Left colon (tissue), 2 donors: ENCODE measurements at places on chromosomes 13 and 19. TPM values are rescaled to one million over a fixed set of nuclear protein-coding genes. Genes with fewer than 3 reads are reported as not detected.
A peak's percentile ranks its signal among the peaks of the same experiment; 100 is the strongest.

- DNase-seq, result peak; percentile 35
Measured at GRCh38 chr13:113411216-113412023, 41.9 kb downstream of the ADPRHL1 start.

- DNase-seq, result no peak
Measured at GRCh38 chr19:53978975-53979801, 12.2 kb upstream of the CACNG6 start.

DNA sequence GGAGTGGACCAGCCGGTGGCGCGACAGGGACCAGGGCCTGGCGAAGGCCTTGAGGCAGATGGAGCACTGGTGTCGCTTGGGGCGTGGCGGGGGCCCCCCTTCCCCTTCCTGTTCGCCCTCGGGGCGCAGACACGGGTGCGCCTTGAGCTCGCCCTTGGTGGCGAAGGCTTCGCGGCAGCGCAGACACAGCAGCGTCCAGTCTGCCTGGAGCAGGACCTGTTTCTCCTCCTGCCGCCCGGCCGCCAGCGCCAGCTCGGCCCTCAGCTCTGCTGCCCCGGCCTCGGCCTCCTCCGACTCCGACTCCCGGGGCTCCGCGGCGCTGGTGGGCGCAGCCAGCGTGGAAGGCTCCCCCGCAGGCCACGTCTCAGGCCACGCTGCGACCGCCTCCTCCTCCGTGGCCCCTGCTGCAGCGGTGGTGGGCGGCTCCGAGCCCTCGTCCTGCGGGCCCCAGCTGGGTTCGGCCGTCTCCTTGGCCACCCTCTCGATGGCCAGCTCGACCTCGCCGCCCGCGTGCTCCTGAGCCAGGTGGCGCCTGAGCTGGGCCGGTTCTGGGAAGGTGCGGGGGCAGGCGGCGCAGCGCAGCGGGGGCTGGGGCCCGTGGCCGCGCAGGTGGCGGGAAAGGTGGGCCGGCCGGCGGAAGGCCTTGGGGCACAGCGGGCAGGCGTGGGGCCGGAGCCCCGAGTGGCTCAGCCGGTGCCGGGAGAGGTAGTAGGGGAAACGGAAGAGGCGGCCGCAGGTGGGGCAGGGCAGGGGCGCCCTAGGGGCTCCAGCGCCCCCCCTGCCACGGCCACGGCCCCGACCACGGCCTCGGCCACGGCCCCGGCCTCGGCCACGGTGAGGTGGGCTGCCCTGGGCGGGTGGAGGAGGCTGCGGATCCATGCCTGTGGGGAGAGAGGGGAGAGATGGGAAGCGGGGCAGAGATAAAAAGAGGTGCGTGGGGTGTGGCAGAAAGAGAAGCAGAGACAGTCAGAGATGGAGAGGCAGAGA is 1.6 kb downstream of the ZNF579 start:
- DNase-seq, result no peak

GRCh38 chr19:10422046-10422461 is 1.7 kb downstream of the PDE4A start:
- DNase-seq, result no peak

GRCh38 chr13:73698859-73699258 is 435.3 kb downstream of the KLF12 start:
- no peak for DNase-seq

DNA sequence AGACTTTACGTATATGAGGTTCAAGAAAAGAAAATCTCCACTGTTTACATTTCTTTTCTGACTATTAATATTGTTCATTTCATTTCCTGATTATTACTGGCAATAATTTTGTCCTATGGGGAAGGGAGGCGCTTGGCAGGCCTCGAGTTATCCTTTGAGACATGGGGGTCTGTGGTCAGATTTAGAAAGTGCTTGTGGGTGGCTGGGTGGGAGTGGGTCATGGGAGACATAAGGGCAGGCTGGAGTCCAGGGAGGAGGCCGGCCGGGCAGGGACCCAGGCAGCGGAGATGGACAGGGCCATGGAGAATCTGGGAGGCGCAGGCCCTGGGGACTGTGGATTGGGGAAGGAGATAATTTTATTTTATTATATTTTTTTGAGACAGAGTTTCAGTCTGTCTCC is 40.1 kb downstream of the LTBP4 start:
- no peak for DNase-seq

DNA sequence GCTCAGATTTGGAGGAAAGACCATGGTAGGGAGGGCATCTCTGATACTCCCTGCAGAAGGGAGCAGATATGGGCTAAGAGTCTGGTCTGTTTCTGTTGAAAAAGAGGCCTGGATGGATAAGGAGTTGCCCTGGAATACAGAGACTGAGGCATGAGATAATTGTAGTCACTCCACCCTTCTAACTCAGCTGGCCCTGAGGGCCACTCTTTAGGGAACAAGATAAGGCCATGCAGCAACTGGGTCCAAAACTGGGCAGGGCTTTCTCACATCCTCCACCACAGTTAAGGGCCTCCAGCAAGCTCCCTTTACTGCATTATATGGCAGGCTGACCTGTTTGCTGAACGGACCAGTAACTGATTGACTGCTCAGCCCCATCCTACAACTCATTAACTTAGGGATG is 1.3 kb downstream of the ZNF749 start:
- DNase-seq, result no peak

DNA sequence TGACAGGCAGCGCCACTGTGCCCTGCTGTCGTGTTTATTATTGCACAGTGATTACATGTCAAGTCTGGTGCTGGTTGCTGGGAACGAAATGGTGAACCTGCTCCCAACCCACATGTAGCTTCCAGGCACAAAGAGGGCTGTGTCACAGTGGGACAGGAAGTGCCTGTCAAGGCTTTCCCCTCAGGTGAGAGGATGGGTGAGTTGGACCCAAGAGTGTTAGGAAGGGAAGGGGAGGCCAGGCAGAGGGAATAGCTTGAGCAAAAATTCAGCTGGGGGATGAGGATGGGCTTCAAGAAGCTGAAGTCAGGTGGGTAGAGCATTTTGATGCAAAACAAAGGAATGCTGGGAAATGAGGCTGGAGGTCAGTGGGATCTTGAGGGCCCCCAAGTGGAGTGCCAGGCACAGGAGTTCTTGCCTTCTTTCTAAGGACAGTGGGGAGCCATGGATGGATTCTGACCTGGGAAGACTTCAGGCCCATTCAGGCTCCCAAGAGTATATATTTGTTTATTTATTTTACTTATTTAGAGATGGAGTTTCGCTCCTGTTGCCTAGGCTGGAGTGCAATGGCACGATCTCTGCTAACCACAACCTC is 8.5 kb upstream of the QTRT1 start:
- DNase-seq, result no peak

DNA sequence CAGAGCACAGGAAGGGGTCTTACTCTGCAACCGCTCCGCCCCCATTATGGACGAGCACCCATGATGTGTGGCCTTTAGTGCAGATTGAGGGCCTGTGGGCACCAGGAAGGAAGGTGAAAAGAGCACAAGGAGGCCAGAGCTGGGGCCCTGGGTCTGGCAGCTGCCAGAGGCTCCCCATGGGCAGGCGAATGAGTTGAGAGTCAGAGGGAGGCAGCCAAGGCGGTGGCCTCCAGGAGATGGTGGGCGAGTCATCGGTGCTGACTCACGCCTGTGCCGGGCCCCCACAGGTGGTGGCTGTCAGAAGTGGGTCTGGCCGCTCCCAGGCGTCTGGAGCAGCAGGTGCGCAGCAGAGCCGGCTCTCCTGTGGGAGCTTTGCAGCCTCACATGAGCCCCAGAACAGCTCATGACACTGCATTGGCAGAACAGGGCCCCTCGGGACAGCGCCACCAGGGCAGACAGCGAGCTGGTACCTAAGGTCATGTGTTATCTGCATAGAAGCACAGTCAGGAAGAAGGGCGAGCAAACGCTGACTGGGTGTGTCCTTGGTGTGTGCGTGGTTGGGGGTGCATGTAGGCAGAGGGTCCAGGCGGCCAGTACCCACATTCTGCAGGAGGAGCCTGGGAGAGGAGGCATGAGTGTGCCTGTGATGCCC is 68.8 kb downstream of the CHST8 start:
- no peak for DNase-seq

DNA sequence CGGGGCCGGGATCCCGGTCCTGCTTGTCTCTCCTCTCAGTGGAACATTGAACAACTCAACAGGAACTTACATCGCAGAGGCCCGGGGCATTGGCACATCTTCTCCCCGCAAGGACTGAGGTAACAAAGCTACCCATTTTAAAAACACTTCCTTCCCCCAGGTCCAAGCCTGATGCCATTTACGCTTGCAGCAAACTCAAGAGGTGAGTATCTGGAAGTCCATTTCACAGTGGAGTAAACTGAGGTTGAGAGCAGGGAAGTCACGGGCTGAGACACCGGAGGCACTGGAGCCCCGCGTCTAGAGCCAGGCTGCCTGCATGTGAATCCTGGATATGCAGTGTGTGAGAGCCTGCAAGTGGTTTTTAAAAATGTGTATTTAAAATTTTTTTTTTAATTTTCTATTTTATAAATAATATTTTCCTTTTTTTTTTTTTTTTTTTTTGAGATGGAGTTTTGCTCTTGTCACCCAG is 492 bp upstream of the PGLYRP1 start:
- DNase-seq, result no peak

GRCh38 chr19:46887240-46887782 is 26.5 kb downstream of the ARHGAP35 start:
- DNase-seq, result no peak

GRCh38 chr13:64884976-64885375 is 2345.2 kb downstream of the PCDH9 start:
- no peak for DNase-seq

ZNF578 gene
- 0.42 TPM for total RNA-seq

FCHO1 gene
- total RNA-seq, result 3.0 TPM

TRPC4 gene
- 0.24 TPM for total RNA-seq

NLRP5 gene
- total RNA-seq, result not detected

CABP5 gene
- not detected for total RNA-seq

DHDH gene
- total RNA-seq, result not detected

SHISA7 gene
- not detected for total RNA-seq

CCL25 gene
- total RNA-seq, result not detected

IZUMO4 gene
- 2.1 TPM for total RNA-seq
